Stromal cell of bone marrow (primary cell): ENCODE measurements at places on chromosomes 2 and 18.
A peak's percentile ranks its signal among the peaks of the same experiment; 100 is the strongest.

DNA sequence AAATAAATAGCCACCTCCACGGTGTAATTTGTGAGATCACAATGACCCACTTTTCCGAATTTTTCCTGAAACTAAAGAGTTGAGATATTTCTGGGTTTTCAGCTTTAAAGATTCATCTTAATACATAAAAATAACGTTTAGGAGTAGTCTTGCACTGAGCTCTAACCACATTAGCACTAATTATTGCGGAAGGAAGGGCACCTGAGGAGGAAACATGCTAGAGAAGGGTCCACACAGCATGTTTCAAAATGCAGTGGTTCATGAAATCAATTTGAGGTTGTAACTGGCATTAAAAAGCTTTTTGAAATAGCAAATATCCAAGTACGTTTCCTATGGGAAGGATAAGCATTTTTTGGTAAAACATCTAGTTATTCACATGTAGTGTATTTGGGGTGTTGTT is 8.4 kb downstream of the INPP4A start:
- DNase-seq, result no peak

- DNase-seq, result no peak
These were observed 30.7 kb downstream of the CNGA3 start for GRCh38 chr2:98376996-98377395.

- DNase-seq, result no peak
These were observed 31.4 kb downstream of the POLR1A start for GRCh38 chr2:86074256-86074655.

GRCh38 chr2:73746015-73746876 is 9.1 kb upstream of the TPRKB start:
- DNase-seq, result no peak

DNA sequence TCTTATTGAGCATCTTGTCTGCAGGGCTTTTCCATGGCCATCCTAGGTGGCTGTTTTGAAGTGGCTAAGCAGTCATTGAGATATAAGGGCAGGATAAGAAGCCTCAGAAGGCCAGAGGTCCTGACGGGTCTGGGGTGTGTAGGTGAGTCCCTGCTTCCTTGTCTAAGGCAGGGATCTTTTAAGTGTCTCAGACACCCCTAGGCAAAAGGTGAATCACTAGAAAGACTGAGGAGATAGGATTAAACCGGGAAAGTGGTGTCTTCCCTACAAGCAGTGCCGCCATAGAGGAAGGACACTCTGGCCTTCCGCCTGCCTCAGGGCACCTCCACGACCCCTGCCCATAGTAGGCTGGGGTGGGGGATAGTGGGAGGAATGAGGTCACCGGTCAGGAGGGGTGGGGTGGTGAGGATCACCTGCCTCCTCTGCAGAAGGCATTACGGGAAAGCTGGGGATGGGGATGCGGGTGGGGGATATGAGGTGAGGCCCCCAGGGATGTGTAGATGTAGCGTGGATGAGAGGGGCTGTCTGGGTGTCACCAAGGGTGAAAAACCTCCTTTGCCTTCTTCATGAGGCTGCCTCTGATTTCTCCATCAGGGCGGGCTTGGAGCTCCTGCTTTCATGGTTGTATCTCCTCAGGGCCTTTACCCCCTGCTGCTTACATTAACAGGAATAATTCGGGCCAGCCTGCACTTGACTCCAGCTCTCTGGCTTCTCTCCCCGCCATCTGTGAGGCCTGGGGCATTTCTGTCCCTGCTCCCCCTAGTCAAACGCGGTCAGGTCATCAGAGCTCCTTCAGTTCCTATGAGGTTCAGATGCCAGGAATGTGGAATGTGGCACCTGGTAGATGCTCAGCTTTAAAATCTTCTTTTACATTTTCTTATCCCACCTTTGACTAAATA is 244.0 kb downstream of the DYSF start:
- DNase-seq, result no peak

- DNase-seq, result no peak
These were observed 46.7 kb upstream of the FLACC1 start for GRCh38 chr2:201403880-201404279.

GRCh38 chr2:236205867-236206645 is 37.9 kb upstream of the GBX2 start:
- no peak for DNase-seq

DNA sequence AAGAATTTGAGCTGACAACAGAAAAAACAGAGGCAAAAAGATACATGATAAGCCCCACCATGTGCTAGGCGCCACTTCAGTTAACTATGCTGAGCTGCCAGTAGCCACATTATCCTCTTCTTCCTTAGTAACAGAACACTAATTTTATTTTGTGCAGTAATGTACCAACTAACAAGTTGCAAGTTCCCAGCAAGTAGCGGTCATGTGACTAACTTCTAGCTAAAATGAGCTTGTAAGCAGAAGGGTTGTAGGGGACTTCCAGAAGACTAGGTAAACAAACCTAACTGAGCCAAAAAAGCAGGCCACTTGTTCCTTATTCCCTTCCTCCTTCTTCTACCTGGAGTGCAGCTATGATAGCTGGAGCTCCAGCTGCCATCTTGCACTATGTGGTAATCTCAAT is 75.5 kb downstream of the DTNB start:
- DNase-seq, result no peak

DNA sequence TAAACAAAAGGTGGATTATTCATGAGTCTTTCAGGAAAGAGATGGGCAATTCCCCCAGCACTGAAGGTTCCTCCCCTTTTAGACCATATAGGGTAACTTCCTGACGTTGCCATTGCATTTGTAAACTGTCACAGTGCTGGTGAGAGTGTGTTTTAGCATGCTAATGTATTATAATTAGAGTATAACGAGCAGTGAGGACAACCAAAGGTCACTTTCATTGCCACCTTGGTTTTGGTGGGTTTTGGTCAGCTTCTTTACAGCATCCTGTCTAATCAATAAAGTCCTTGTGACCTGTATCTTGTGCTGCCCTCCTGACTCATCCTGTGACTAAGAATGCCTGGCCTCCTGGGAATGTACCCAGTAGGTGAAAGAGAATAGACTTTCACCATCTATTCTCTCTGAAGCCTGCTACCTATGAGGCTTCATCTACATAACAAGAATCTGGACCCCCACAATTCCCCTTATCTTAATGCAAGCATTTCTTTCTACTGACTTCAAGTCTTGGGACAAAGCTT is 148.7 kb downstream of the CABLES1 start:
- no peak for DNase-seq

- no peak for DNase-seq
These were observed 24.5 kb upstream of the KCNK3 start for GRCh38 chr2:26668041-26668440.

DNA sequence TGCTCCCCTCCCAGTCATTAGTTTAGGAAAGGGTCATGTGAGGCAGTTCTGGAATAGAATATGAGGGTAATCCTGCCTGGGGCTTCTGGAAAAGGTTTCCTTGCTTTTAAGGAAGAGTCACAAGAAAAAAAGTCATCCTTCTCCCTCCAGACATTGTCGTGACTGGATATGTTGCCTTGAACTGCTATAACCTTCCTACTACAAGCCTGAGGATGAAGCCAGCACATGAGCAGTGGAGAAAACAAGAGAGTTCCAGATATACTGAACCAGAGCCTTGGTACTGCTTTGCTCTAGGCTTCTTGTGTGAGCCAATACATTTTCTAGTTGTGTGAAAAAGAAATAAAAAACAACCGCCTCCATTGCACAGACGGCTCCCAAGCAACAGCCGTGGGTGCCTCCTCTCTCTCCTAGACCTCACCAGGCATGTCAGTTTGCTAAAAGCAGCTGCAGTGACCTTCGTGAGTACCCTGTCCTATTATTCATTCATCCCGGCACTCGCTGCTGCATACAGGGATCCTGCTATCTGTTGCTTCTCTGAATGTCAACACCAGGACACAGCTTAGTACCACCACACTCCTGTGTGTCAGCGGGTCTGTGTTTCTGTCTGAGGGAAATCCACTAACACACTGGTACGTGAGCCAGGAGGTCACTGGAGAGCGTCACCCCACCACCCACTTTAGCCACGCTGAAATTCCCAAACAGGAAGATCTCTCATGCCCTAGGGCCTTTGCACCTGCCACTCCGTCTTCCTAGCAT is 186.7 kb downstream of the KLHL29 start:
- DNase-seq, result no peak

GRCh38 chr2:217060516-217060915 is 200.7 kb upstream of the TNP1 start:
- no peak for DNase-seq

- DNase-seq, result no peak
These were observed 65.1 kb downstream of the ADD2 start for GRCh38 chr2:70702711-70703395.

- DNase-seq, result no peak
These were observed 47.6 kb downstream of the COL5A2 start for GRCh38 chr2:189131991-189132390.

DNA sequence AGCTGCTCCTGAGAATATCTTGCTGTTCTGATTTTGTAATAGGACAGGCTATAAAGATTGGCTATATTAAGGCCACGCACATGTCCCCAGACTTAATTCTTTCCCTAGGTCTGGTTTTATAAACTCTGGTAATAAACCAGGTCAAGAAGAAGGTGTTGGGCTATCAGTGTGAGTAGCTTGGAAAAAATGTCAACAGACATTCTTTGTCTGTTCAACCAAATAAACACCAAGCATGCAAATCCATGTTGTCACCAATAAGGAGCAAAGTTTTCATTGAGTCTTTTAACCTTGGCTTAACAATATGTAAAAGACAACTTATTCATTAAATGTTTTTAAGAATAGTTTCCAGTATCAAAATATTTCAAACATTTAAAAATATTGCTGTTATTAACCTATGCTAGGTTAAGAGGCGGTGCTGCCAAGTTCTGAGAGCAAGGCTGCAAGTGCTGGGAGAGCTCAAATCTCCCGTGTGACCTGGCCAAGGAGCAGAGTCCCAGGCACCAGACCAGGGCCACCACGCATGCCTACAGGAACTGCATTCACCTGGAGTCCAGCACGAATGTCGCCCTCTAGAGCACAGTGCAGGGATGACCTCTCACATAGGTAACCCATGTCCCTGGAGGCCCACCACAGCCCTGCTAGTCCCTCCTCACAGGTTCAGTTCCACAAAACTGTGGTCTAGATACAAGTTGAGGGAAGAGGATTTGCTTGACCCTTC is 120.5 kb upstream of the POU3F3 start:
- DNase-seq, result no peak

DNA sequence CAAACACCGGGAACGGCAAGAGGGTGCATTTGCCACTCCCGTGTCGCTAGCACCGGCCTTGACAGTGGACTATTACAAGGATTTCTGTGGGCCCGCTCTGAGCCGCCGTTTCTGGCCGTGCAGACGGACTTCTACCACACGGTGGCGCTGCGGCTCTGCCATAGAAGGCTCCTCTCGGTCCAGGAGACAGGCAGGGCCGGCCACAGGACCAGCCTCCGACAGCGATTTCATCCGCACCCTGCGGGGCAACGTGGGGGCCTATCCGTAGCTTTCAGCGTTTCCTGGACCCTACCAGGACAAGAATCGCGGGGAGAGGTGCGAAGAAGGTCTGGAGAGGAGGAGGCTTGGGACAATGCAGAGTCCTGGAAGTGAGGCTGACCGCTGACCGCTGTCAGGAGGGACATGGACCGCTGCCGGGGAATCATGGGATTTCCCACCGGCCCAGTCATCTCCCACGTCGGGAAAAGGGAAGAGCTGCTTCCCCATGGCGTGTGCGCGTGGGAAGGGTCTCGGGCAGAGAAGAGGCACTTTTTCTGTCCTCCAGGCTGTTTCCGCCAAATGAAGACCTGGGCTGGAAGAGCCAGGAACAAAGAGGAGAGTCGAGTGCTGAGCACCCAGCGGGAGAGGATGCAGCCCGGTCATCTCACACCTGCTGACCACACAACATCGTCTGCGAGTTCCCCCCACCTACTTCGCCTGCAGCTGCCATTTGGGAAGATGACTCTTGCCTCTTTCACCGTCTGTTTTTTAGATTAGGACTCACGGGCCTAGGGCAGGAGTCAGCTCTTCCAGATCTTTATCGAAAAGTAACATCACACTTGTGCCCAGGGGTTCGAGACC is 35.5 kb upstream of the HAAO start:
- peak; percentile 68 for DNase-seq

DNA sequence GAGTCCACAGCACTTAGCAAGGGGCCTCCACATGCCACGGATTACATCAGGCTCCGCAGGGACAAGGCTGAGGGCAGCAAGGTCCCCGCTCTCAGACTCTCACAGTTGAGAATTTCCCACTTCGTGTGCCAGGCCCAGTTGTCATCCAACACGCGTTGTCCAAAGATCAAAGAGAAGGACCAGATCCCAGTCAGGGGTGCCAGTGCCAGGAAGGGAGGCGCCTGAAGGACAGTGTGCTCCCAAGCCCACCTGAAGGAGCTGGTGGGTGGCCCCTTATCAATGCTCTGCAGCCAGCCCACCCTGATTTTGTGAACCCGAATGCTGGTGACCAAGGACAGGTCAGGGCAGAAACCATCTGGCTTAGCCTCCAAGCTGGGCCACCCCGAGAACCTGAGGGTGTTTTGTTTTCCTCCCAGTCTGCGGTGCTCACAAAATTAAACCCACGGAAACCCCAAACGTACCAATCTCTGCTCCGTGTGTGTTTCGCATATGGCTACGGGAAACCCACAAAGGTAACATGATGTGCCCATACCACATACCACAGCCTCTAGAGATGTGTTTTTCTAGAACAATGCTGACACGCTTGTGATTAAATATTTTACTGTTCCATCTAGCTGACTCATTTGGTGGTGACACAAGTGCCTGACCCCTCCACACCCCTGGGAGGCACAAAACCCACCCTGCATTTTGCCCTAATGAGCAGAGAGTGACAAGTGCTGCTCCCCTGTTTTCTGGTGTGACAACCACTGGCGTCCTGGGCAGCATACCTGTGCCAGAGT is 24.5 kb downstream of the CRACDL start:
- no peak for DNase-seq

DNA sequence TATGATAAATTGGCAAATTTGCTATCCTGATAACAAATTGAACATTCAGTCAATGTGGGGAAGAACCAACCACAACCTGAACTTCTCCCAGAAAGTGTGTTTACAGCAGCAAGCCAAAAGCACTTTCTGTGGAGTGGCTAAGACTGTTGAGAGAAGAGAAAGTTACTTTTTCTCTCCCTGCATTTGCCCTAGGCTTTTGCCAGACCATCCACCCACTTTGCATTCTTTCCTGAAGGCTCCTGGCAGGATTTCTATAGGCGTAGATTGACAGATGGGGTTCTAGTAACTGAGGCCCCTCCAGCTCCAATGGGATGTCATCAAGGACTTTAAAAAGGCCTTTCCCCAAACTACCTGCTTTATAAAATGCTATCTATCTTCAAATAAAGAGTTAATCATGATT is 215.2 kb downstream of the GULP1 start:
- no peak for DNase-seq
